ENCODE measurements at places on chromosomes 1 and 21. TPM values are rescaled to one million over a fixed set of nuclear protein-coding genes. Genes with fewer than 3 reads are reported as not detected.

GRCh38 chr21:34933609-34934335 is 115.3 kb downstream of the RUNX1 start:
- no peaks in the 10 kb centered on the region for H3K36me3 ChIP-seq
- no peak overlapping the region for H3K4me3 ChIP-seq
- no peaks in the 10 kb centered on the region for H3K27me3 ChIP-seq
- no peaks in the 10 kb centered on the region for H3K4me1 ChIP-seq

- no peak for DNase-seq
- no peak overlapping the region for H3K4me3 ChIP-seq
Measured at GRCh38 chr1:53421208-53421607, 38.0 kb upstream of the DMRTB1 start.

DNA sequence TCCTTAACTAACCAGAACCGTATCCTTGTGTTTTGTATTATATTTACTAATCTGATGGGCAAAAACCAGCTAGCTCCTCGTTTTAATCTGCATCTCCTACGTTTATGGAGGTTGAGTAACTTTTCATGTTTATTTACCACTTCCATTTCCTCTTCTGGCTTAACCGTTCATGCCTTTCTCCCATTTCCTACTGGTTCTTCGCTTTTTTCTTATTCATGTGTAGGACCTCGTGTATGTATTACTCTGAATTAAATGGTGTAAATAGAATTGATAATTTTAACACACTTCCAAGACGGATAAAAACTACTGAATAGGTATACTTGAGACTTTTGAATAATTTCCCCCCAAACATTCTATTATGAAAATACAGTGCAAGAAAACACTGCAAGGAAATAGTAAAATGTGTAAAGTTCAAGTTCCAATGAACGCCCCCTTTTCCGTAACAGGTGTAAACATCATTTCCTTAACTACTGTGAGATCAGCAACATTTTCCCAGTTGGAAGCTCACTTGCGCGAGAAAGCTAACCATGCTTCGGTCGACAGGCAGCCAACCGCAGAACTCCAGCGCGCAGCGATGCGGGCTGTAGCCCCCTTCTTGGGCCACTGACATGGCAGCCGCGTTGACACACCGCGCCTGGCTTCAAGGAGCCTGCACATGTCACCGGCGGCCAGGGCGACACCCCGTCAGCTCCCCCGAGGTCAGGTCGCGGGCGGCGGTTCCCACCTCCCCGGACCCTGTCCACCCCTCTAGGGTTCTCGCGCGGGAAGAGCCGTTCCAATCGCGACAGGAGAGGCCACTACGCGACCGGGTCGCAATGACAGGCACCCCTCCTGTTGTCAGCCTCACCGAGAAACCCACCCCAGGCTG is 816 bp downstream of the EDEM3 start:
- H3K4me3 ChIP-seq = peak overlapping the region; percentile 92
- no peaks in the 10 kb centered on the region for H3K36me3 ChIP-seq
- peaks cover 47% of the 10 kb centered on the region for H3K4me1 ChIP-seq
- H3K27me3 ChIP-seq = no peaks in the 10 kb centered on the region
- peak overlapping the region; percentile 92 for H3K27ac ChIP-seq
- DNase-seq = peak; percentile 46

- no peaks in the 10 kb centered on the region for H3K4me1 ChIP-seq
- no peak overlapping the region for H3K4me3 ChIP-seq
- H3K27ac ChIP-seq = no peak overlapping the region
- peaks cover 3% of the 10 kb centered on the region for H3K27me3 ChIP-seq
Measured at GRCh38 chr1:116769994-116770393, 15.8 kb downstream of the CD2 start.

DNA sequence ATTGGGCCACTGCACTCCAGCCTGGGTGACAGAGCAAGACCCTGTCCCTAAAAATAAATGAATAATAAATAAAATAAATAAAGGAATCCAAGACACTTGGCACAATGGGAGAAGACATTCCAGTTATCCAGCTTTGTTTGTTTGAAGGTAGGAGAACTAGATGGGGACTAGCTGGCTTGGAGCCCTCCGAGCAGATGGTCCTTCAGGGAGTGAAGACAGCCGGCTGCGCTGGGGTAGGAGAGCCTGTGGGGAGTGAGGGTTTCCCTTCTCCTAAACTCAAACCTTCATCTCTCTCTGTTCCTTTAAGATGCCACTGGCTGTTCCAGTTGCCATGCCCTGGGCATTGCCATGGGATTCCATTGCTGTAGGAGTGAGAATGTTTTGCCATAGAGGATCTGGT is 120.6 kb downstream of the NAV1 start:
- no peak for DNase-seq
- H3K4me1 ChIP-seq = peaks cover 72% of the 10 kb centered on the region
- H3K4me3 ChIP-seq = no peak overlapping the region
- H3K36me3 ChIP-seq = no peaks in the 10 kb centered on the region
- H3K27ac ChIP-seq = no peak overlapping the region
- no peaks in the 10 kb centered on the region for H3K27me3 ChIP-seq

DNA sequence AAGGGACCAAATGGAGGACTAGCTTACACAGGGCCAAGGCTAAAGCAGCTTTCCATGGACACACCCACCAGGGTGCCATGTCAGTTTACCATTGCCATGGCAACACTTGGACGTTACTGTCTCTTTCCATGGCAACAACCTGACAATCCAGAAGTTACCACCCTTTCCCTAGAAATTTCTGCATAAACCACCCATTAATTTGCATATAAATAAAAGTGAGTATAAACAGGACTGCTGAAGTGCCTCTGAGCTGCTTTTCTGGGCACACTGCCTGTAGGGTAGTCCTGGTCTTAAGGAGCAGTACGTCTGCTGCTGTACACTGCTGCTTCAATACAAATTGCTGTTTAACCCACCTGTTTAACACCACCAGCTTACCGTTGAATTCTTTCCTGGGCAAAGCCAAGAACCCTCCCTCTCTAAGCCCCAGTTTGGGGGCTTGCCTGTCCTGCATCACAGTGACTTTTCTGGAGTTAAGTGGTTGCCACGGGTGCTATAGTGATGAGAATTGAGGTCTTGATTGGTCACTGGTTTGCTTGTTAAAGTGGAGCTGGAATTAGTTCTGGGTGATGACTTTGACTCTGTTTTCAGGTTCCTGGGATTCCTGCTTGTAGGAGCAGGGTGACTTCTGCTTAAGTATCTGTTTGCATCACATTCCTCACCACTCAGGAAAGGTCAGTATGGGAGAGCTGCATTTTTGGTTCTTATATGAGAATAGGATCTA is 83.2 kb downstream of the CLDN17 start:
- H3K36me3 ChIP-seq = no peaks in the 10 kb centered on the region
- no peak overlapping the region for H3K27ac ChIP-seq
- H3K27me3 ChIP-seq = no peaks in the 10 kb centered on the region
- no peaks in the 10 kb centered on the region for H3K4me1 ChIP-seq

GRCh38 chr1:15344800-15345704 is 64.6 kb upstream of the EFHD2 start:
- H3K4me1 ChIP-seq = peaks cover 11% of the 10 kb centered on the region
- H3K4me3 ChIP-seq = no peak overlapping the region
- no peaks in the 10 kb centered on the region for H3K36me3 ChIP-seq
- no peak overlapping the region for H3K27ac ChIP-seq
- no peak for DNase-seq
- H3K27me3 ChIP-seq = no peaks in the 10 kb centered on the region

Gene CCDC30
- total RNA-seq = 1.3 TPM

Gene MMP23B
- total RNA-seq = 21.5 TPM

Gene IFNLR1
- 3.4 TPM for total RNA-seq

Gene DCAF8
- total RNA-seq = 122 TPM

Gene OR2G3
- not detected for total RNA-seq
